NCI-H187 (cell line): ENCODE measurements at places on chromosomes 5 and 9.

GRCh38 chr5:134003817-134004625 lies 754 bp downstream of the VDAC1 start:
- no peak for DNase-seq

DNA sequence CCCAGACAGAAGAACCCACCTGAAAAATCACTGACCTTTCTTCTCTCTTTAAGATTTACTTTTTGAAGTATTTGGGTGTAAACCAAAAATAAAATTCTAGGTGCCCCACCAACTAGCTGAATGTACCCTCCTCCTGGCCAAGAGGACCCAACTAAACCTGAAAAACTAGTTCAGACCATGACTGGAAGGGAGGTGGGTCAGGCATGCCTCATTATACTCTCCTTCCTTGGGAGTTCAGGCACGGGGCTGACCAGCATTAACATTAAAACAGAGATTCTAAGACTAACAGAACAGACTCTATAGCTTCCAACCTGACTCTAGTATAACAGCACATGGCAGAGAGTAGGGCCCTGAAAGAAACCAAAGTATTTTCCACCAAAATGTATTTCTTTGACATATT lies 61.4 kb downstream of the CERT1 start:
- no peak for DNase-seq

GRCh38 chr5:178527458-178528307 lies 62.5 kb downstream of the COL23A1 start:
- no peak for DNase-seq

GRCh38 chr5:95861221-95861863 lies 38.8 kb upstream of the GLRX start:
- DNase-seq, result no peak

DNA sequence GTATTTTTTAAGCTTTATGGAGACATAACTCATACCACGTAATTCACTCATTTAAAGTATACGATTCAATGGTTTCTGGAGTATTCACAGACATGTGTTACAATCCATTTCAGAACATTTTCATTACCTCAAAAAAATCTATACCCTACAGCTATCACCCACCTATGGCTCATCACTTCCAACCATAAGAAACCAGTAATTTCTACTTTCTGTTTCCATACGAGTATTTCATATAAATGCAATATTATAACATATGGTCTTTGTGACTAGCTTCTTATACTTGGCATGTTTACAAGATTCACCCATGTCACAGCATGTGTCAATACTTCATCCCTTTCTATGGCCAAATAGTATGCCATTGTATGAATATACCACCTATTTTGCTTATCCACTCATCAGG lies 18.8 kb downstream of the UBQLN1 start:
- DNase-seq, result no peak

- DNase-seq, result no peak
Measured at GRCh38 chr9:13555516-13555915, 276.0 kb upstream of the MPDZ start.

DNA sequence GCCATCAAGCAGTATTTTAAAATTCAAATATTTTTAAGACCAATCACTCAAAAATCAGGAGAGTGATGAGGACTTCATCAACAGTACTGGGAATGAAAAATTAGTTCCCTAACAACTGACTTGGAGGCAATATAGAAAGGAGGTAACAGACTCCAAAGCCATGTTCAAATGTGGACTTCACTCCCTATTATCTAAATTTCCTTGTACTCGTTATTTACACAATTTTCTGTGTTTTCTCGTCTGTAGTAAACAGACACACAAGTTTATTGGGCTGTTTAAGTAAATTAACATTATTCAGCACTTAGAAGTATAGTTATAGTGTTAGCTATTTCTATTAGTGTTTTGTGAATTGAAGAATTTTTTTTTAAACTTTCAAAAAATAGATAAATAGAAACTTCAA lies 159.5 kb upstream of the FTMT start:
- no peak for DNase-seq

DNA sequence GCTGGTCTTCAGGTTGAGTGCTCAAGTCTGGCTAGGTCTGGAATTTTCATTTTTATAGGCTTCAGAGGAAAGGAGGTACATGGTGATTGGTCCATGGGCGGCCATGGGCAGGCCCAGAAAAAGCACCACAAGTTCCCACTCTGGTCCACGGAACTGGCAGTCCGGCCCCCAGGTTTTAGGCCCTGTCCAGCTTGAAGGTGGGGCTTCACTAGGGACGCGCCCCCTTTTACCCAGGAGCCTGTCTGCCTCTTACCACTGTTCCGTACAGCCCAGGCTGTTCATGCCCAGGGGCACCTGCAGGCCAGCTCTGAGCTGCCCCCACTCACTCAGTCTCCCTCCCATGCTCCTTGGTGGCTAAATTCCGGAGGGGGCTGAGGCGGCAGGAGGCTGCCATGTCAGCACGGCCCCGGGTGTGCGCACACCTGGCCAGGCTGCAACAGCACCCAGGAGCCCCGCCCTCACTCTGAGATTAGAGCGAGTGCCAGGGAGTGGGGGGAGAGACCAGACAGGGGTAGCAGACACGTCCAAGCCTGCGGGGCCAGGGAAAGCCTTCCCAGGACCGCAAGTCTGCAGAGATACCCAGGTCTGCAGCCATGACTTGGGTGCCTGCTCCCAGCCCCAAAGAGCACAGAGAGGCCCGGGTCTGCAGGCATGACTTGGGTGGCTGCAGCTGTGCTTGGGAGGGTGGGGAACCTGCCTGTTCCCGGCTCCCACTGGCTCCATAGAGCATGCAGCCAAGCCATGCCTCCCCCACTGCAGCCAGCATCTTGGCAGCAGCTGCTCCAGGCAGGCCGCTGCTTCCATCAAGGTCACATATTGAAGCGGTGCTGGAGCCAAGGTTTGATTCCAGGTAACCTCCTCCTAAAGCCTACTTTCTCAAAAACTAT lies 390.2 kb upstream of the SGCD start:
- no peak for DNase-seq

- no peak for DNase-seq
Measured at GRCh38 chr9:77307166-77307565, 129.8 kb downstream of the VPS13A start.

GRCh38 chr5:52077941-52078815 lies 694.9 kb downstream of the ISL1 start:
- no peak for DNase-seq

DNA sequence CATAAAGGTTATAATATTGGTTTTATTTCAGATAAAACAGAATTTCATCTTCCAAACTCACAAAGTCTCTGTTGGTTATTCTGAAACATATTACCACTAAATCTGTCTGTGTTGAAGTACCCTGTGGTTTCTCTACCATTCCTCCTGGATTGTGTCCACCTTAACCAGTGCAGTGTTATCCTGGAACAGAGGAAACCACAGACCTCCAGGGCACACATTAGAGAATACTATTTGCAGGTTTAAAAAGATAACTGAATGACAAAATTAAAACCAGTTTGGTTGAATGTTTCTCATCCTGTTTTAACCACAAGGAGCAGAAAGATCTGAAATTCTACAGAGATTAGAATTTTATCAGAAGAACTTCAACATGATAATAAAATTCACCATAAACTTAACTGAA lies 251.8 kb downstream of the CWC27 start:
- DNase-seq, result no peak

DNA sequence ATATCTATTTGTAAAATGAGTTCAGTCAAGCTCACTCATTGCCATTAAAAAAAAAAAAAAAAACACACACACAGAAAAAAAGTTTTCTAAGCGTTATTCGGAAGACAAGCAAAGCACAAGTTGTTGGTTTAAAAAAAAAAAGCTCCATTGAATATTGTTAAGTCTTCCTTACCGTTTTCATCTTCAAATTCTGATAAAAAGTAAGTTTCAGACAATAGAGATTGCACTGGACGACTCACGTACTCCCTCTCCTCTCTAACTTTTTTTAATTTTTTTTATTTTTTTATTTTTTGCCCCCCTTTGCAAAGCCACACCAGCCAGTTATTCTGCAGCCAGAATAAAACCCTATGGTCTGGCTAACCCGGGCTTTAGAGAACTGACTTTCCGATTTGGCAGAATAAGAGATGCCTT lies 544 bp downstream of the ADAMTS6 start:
- DNase-seq, result no peak

GRCh38 chr5:156755421-156756087 lies 94.5 kb upstream of the PPP1R2B start:
- no peak for DNase-seq

DNA sequence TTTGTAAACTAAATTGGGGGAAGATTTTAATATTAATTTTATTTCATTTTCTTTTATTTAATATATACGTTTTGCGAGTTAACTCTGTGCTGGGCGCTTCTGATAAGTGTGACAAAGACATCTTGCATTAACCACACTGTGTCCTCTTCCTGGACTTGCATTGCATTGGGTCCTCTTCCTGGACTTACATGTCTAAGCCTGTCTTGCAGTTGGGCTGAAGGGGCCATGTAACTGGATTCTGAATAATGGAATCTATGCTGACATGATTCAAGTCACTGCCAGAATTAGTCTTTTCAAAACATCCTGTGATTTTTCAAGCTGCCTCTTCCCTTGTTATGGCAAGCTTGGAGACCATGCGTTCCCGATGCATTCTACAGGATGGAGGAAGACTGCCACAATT lies 122.6 kb downstream of the TRIM32 start:
- DNase-seq, result no peak

DNA sequence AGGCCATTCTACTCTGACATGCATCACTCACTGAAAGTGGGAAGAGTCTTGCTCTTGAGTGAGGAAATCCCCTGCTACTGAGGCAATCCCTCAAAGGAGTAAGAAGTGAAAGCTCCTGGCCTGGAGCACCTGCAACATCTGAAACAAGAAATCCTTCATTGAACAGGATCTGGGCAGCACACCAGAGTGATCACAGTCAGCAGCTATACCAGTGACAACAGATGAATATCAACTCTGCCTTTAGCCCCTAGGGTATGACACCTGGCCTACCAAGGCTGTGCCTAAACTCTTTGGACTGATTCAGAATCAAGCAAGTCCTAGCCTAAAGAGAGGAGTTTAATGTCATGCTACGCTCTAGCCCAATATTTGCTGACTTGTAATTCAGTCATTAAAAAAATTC lies 156.2 kb upstream of the CCDC152 start:
- DNase-seq, result no peak

DNA sequence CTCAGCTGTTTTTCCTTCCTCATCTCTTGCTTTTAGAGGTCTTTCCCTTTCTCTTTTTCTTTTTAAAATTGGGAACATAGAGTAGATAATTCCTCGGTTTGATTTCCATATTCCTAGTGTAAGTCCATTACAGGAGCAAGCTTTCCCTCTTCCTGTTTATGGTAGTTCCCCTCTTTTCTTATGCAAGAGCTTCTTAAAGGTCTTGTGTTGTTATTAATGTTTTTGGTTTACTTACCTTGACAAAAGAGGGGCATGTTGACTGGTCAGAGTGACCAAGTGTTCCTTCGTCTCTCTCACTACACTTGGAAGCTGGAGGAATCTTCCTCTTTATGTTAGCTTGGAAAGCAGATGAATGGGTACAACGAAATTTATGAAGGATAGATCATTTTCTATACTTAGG lies 8.3 kb downstream of the ATG10 start:
- no peak for DNase-seq

DNA sequence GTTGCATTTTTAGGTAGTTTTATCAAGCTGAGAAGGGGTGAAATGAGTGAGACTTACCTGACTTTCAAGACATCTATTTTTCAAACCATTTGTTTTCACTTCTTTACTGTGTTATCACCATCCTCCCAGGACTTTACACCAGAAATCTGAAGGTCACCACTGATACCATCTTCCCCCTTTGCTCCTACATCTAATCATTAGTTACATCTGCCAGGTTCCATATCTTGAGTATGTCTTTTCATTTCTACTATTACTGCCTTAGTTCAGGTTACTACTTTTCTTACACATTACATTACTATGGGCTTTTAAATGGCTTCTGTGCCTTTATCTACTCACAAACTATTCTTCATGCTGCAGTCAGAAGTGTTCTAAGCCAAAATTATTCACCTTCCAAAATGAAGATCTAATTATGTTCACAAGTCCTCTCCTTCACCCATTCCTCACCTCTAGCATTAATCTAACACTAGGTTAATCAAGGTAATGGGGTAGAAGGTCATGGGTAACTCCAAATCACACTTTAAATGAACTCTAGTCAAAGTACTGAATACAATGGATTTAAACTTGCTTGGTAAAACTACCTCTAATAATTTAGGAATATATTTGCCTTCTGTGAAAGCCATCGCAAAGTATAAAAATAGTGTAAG lies 2.1 kb upstream of the HSDL2 start:
- DNase-seq, result no peak

- DNase-seq, result no peak
Measured at GRCh38 chr5:168961681-168962080, 339.3 kb downstream of the SLIT3 start.

GRCh38 chr5:29889051-29889450 lies 1304.4 kb upstream of the CDH6 start:
- no peak for DNase-seq

DNA sequence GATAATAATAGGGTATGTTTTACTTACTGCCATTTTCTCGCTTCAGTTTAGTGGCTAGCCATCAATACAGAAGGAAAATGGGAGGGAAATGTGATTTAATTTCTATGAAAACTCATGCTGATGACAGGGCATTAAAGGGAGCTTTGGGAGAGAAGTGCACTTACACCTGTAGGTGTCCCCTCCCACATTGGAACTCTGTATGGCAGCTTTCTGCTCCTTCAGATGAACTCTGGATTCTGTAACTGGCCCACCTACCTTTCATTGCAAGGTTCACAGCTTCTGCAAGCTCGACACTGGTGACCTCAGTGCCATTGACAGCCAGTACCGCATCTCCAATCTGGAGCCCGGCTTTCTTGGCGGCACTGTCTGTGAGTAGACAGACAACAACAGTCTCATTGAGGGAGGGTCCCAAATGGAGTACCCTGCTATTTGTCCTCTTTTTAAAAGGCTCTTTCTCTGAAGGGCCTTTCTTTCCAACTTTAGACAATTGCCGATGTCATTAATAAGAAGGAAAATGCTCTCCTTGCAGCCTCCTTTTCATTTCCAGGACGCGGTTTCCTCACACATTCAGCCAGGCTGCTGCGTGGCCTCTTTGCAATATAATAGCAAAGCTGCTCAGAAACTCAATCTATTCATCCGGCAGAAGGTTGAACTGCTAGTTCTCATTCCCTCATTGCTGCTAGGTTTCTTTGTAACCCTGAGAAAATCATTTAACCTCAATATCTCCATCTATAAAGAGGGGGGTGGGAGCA lies 63.6 kb downstream of the NUDT12 start:
- no peak for DNase-seq

- no peak for DNase-seq
Measured at GRCh38 chr5:95304711-95305110, 19.8 kb upstream of the MCTP1 start.

DNA sequence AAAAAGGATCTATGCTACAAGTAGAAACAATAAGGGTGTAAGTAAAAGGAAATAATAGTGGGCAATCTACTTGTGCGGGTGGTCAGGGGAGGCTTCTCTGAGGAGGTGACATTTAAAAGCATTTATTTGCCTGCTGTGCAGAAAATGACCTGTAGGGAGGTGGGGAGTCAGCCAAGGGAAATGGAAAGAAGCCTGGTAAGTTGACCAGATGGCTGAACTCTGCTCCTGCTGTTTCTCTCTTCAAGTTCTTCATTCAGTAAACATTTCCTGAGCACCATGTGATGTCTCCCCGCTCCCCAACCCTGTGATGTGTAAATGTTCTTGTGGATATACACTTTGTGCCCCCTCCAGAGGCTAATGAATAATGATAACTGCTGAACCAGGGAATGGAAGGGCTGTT lies 9.9 kb upstream of the SPIN1 start:
- no peak for DNase-seq

- DNase-seq, result no peak
Measured at GRCh38 chr9:121454972-121455371, 44.7 kb downstream of the GGTA1 start.
